ENCODE measurements at places on chromosomes 4 and X.

DNA sequence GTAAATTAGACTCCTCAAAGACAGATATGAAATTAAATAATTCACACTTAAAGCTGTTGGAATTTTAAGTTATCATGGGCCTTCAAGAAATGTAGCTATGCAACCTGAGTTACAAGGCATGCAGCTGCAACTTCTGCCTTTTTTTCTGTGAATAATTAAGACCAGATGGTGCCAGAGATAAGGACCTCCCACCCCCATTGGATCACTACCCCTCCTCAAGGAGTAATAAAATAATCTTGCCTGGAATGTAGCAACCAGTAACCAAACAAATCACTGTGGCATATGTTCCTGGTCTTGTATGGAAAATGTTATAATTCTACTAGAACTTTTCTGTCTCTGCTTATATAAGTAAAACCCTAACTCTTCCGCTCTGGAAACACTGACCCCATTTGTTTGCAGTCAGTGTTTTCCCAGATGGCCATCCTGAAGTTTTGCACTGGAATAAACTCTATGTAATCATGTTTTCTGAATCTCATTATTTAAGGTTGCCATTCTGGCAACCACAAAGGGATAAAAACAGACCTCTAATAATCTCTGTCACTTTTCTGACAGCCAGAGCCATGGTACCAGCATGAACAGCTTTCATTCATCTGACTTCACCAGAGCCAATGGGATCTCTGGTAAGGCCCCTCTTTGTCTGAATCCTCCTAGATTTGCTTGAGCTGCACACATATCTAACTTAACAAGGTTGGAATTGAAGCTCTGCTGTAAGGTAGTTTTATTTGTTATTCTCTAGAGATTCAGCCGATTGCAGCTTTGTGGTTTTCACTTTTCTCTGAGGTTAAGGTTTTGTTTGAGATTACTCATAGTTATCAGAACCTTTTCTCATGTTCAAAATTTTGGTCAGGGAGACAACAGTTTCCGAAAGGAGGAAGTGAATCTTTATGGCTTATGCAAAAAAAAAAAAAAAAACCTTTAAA is 274.6 kb downstream of the NAF1 start:
- DNase-seq = no peak

GRCh38 chrX:2756548-2756947 is 4.7 kb downstream of the XG start:
- no peak for DNase-seq

DNA sequence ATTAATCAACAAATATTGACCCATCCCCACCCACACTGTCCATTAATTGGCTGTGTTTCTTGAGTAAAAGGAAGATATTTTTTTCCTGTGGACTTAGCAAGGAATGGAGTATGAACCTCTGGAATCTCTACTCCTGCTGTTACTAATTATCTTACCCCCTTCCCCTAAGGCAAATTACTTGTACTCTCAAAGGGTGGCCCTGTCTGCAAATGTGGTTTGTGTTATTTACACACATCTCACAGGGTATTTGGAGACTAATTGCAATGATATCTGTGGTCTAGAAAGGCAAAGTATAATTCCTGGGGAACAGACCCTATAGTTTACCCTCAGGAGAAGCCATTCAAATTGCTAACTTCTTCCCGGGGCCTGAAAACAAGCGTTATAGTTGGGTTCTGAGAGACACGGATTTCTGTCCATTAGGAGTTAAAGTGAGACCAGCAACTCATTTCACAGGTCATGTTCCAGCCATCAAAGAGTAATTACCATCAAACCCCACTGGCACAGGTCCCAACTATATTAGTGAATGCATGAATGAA is 133.0 kb upstream of the RASGEF1B start:
- no peak for DNase-seq

DNA sequence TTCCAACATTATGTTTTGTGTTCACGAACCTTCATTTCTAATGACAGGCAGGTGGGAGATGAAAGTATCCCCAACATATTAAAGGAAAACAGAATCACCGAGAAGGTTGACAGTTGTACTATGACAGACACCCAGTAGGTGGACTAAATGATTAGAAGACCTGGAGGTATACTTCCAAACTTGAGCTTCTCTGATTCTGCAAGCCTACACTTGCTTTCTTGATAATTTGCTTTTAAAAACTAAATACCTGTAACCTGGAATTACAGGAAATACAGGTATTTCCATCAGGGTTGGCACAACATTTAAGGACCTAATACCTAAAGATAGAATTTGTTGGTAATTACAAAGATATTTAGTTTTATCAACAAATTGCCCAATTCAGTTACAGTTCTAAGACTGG is 43.4 kb downstream of the C4orf51 start:
- DNase-seq = no peak

GRCh38 chr4:99404595-99405287 is 30.4 kb downstream of the ADH7 start:
- DNase-seq = no peak

- no peak for DNase-seq
Measured at GRCh38 chr4:82467471-82467870, 37.1 kb downstream of the ENOPH1 start.

- no peak for DNase-seq
Measured at GRCh38 chr4:114727461-114727860, 128.9 kb downstream of the UGT8 start.

DNA sequence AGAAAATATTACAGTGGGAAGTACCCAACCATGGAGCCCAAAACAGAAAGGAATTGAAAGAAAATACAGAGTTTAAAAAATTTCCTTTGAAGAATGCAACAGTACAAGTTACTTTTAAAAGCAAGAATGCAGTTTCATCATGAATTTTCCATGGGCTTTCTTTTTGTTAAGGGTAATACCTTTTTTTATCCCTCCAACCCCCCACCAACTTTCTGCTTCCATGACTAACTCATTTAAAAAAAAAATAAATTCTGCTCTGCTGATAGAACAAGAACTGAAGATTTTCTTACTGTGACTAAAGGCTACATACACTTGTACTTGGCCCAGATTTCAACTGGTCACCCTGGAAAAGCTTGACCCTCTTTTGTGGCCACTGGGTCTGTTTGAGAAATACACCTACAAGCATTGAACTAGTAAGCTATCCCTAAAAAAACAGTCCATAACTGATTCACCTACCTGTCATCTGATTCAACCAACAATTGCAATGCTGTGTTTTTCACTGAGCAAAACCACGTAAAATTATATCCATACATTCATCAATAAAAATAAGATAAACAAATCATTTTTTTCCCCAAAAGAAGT is 214.2 kb downstream of the NSUN7 start:
- no peak for DNase-seq

- no peak for DNase-seq
Measured at GRCh38 chrX:54597728-54598127, 67.7 kb downstream of the GNL3L start.

- no peak for DNase-seq
Measured at GRCh38 chr4:10192331-10192730, 75.7 kb upstream of the WDR1 start.

DNA sequence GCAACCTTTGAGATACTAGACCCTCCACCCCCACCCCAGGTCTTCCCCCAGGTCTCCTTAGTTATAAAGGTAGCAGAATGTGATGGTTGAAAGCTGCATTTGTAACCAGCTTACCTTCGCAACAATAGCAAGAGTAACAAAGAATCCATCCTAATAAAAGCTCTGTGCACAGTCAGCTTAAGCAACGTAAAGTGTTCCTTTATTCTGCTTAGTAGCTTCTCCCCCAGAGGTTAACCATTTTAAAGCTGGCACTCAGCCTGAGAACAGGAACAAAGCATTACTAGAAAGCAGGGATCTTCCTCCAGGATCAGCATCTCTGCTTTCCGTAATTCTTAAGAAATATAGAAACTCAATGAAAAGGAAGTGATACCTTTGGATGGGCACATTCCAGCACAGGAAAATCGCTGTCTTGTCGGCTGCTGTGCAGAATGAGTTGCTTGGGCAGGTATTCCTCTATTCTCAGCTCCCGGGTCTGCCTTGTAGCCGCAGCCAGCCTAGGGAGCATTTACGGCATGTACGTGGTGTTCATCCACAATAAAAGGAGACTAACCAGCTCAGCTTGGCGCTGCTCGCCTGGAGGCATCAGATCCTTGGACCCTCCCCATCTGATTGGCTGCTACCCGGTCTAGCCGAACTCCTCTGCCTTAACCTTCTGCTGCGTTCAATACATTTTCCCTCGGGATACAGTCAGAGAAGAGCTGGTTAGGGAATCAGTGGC is 113.0 kb upstream of the TLR3 start:
- no peak for DNase-seq

- DNase-seq = no peak
Measured at GRCh38 chr4:175282407-175282806, 364.2 kb downstream of the ADAM29 start.

DNA sequence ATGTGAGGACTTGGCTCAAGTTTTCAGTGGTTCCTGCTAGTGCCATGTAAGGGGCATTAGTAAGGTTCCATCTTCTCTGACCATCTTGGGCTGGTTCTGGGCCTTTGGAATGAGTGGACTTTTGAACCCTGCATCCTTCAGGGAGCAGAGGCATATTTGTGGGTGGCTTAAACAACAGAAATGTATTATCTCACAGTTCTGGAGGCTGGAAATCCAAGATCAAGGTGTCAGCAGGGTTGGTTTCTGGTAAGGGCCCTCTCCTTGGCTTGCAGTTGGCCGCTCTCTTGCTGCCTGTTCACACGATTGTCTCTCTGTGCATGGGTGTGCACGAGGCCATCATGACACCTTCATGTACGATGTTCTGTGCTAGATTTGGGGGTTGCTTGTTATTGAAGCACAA is 21.3 kb downstream of the CCKAR start:
- no peak for DNase-seq

DNA sequence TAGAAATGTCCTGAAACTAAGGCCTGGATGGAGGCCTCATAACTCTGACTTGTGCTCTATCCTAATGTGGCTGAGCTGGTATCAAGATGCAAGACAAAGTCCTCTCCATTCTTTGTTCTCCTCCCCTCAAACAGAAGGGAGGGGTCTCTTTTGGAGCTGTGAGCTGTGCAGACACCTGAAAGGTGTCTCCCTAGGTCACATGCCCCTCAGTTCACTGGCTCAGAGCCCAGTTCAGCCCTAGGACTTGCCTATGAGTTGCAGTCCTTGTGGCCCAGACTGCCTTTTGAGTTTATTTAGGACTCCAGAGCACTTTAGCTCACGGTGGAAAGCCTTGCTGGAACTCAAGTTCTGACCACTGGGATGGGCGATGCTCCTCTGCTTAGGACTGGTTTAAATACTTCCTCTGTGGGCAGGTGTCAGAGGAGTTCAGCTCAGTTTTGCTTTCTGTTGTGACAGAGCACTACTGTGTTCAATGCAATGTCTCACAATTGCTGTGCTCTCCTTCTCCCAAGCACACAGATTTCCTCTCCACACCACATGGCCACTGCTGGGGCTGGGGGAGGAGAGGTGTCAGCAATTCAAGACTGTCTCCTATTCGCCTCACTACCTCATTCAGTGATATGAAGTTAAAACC is 84.8 kb upstream of the ZNF827 start:
- no peak for DNase-seq

- no peak for DNase-seq
Measured at GRCh38 chr4:181331214-181331613, 912.0 kb upstream of the TENM3 start.

DNA sequence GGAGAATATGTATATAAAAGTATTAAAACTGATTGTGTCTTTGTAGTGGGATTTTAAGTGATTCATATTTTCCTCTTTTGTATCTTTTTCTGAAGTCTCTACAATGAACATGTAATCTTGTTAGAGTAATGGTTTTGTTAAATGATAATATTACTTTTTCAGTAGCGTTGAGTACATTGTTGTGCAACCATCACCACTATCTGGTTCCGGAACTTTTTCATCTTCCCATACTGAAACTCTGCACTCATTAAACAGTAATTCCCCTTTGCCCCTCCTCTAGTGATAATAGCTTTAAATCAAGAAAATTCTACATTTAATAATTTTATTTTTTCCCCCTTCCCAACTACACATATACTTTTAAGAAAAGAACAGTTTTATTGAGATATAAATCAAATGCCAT is 23.3 kb downstream of the SHROOM3 start:
- no peak for DNase-seq

- peak; percentile 78 for DNase-seq
Measured at GRCh38 chrX:106933538-106933961, 13.3 kb downstream of the CLDN2 start.

- no peak for DNase-seq
Measured at GRCh38 chrX:118824173-118824730, 628 bp downstream of the ZCCHC12 start.

- DNase-seq = no peak
Measured at GRCh38 chr4:77284036-77284435, 127.0 kb downstream of the CCNG2 start.

GRCh38 chr4:81146466-81146865 is 68.6 kb downstream of the PRKG2 start:
- no peak for DNase-seq

DNA sequence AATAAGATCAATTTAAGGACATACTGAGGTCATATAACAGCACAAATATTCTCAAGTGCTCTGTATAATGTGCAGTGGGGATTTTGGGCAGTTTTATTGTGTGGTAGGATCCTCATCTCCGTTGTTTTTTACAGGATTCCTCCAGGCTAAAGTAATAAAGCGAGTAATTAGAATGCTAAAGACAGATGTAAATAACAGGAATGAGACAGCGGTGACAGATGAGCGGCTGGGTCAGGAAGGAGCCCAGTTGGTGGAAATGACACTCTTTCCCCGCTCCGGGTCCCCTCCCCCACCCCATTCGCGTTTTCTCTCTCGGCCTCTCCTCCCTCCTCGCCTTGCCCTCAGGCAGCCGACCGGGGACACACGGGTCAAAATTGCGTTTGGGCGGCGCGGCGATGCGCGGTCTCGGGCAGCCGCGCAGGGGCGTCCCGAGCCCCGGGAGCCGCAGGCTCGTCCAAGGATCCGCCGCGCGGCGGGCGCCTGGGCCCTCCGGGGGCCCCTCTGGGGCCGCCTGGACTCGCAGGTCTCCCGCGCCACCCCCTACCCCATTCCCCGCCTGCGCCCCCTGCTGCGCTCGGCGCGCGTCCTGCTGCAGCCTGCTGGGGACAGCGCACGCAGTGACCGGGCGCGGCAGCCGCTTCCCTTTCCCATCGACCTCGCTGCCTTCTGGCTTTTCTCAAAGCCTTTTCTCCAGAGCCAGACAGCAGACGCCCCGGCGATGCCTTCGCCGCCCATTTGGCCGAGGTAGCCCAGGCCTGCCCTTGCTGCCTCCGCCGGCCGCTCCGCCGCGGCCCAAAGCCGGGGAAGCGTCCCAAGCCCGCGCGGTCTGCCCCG is 16.2 kb downstream of the POU4F2 start:
- no peak for DNase-seq

- no peak for DNase-seq
Measured at GRCh38 chr4:129146639-129147038, 50.7 kb downstream of the C4orf33 start.

DNA sequence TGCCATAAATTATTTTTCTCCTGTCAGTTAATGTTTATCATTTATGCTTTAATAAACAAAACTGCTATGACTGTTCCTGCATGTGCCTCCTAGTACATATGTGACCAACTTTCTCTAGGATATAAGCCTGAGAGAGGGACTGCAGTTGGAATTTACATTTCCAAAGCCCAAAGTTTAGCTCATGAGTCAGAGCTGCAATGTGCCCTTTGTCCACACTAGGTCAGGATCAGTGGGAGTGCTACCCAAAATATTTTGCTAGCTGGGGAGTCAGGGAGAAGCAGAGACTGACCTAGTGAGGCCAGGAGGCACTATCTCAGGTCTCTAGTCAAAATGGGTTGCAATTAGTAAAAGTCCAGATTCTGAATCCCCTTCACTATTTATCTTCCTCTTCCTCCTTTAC is 92.7 kb downstream of the AR start:
- no peak for DNase-seq

GRCh38 chr4:12724510-12724909 is 759.6 kb downstream of the RAB28 start:
- DNase-seq = no peak

GRCh38 chrX:130186651-130187050 is 14.9 kb downstream of the RAB33A start:
- DNase-seq = no peak
